ENCODE measurements at places on chromosomes 11 and 22. TPM values are rescaled to one million over a fixed set of nuclear protein-coding genes. Genes with fewer than 3 reads are reported as not detected.

The KCNC1 gene
- total RNA-seq = not detected

The OR5A1 gene
- total RNA-seq = not detected

The CBLIF gene
- total RNA-seq = not detected

The TECTA gene
- total RNA-seq = 0.04 TPM

The MOGAT2 gene
- total RNA-seq = not detected

DNA sequence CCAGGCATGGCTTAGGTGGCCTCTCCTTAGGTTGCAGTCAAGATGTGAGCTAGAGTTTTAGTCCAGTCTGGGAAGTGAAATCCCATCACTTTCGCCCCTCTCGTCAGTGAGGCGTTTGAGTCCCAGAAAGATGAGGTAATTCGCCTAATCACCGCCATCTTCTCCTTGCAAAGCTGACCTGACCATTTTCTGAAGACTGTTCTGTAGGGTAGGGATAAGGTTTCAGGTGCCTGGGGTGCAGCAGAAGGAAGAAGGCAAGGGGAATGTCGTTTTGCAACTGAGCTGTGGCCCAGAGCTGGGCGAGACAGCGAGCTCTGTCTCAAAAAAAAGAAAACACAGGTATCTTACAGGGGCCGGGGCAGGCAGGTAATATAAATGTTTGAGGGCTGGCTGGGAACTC, 61.7 kb upstream of the CECR2 start:
- no peak for DNase-seq

- DNase-seq = no peak
Measured at GRCh38 chr22:32803738-32804435, 2.4 kb downstream of the TIMP3 start.

GRCh38 chr11:6633422-6634408, 14.5 kb upstream of the TPP1 start:
- no peak for DNase-seq

- DNase-seq = no peak
Measured at GRCh38 chr11:80779905-80780605, 1339.2 kb upstream of the TENM4 start.

DNA sequence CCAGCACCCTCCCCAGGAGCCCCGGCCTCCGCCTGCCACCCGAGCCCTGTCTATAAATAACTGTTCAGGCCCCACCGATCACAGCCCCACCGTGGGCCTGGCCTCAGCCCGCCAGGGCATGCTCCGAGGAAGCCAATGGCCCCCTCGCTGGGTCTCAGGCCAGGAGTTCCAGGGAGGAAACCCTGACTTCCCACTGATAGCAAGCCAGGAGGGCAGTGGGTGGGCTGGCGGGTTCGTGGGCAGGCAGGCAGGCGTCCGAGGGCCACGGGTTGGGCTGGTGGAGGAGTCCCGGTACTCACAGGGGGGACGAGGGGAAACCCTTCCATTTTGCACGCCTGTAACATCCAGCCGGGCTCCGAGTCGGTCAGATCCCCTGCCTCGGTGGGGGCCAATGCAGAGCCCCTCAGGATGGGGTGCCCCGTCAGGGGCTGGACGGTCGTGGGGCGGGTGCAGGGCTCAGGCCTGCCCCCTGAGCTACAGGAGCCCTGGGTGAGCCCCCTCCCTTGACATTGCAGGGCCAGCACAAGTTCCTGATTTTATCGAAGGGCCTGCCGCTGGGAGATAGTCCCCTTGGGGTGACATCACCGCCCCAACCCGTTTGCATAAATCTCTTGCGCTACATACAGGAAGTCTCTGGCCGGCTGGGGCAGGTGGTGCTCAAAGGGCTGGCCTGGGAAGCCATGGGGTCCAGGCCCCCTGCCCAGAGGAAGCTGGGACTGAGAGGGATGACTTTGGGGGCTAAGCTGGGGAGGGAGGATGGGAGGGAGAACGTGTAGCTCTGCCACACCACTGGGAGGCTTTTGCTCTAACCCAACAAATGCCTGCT, at the start of gene SPI1:
SPI1 (minus strand) TSS at position 538 of the 826 bp plus-strand sequence; CDS start at position 344, 194 bp downstream.
- DNase-seq = peak; percentile 34

DNA sequence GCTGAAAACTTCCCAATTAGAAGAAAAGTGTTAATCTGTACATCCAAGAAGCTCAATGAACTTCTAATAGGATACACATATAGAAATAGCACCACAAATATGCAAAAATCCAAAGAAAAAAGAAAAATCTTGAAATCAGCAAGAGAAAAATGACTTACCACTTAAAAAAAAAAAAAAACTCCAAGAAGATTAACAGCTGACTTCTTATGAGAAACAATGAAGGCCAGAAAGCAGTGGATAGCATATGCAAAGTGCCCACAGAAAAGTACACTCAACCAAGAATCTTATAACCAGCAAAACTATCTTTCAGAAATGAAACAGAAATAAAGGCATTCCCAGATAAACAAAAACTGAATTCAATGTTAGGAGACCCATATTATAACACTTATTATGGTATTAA, 29.9 kb upstream of the OR5B12 start:
- DNase-seq = no peak

GRCh38 chr11:35373284-35373933, 45.9 kb downstream of the SLC1A2 start:
- DNase-seq = no peak

DNA sequence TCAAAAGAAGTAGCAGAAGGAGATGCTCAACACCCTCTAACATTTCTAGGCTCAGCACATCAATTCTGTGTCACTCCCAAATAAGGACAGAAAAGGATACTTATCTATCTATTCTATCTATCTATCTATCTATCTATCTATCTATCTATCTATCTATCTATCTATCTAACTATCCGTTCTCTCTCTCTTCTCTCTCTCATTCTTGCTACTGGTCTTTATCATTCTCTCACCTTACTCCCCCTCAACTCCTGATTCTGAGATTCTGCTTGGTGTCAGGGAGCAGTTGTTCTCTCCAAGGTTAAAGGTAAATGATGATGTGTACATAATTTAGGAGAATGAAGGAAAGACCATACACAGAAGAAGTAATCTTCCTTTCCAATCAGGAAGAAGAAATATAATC, at the start of gene OR10G6:
OR10G6 (minus strand) TSS at position 43 of the 400 bp plus-strand sequence; CDS start at position 43, 0 bp downstream.
- DNase-seq = no peak

- no peak for DNase-seq
Measured at GRCh38 chr22:18069041-18069440, 8.7 kb upstream of the PEX26 start.

GRCh38 chr22:49930596-49931412, 12.4 kb downstream of the CRELD2 start:
- DNase-seq = peak; percentile 95

GRCh38 chr11:133921026-133921425, 35.7 kb downstream of the IGSF9B start:
- no peak for DNase-seq

GRCh38 chr11:11916981-11917399, 75.2 kb downstream of the USP47 start:
- no peak for DNase-seq

DNA sequence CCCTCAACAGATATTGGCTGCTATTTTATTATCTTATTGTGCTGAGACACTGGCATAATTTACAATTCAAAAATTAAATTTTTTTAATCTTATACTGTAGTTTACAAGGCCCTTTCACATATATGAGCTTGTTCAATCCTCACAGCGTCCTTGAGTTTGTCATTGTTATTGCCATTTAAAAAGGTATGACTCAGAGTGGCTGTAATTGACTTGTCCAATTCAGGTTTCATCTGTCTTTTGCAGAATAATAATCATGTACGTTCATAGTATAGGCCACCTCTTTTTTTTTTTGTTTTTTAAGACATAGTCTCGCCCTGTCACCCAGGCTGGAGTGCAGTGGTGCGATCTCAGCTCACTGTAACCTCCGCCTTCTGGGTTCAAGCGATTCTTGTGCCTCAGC, 11.5 kb downstream of the PTPRJ start:
- no peak for DNase-seq

DNA sequence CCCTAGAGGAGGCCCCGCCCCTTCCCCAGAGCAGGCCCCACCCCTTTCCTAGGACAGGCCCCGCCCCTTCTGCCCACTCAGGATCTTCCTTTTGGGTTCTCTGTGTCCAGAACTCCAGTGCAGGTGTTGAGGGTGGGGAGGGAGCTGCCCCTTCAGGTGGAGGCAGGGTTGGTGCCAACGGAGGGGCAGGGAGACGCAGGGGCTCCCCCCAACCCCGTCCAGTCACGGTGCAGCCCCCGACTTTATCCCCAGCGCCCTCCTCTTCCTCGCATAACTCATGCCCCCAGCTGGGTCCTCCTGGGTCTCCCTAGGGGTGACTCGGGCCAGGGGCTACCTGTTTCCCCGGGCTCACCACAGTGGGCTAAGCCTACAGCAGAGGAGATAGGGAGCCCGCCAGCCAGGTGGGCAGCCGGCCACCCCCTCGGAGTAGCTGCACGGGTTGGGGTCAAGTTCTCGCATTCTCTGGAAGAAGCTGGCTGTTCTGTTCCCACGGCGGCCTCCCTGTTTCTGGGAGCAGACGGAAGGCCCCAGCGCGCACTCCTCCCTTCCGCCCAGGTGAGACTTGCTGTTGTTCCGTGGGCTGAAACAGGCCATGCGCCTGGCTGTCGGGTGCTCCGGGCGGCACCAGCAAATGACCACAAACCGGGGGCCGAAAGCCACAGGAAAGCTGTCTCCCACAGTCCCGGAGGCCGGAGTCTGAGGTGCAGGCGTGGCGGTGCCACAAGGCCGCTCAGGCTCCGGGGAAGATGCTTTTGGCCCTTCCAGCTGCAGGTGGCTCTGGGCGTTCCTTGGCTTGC, 38.9 kb downstream of the MUC2 start:
- DNase-seq = no peak

Data from PC-9 (cell line).